ENCODE measurements at places on chromosomes 5 and 9. TPM values are rescaled to one million over a fixed set of nuclear protein-coding genes. Genes with fewer than 3 reads are reported as not detected.

DNA sequence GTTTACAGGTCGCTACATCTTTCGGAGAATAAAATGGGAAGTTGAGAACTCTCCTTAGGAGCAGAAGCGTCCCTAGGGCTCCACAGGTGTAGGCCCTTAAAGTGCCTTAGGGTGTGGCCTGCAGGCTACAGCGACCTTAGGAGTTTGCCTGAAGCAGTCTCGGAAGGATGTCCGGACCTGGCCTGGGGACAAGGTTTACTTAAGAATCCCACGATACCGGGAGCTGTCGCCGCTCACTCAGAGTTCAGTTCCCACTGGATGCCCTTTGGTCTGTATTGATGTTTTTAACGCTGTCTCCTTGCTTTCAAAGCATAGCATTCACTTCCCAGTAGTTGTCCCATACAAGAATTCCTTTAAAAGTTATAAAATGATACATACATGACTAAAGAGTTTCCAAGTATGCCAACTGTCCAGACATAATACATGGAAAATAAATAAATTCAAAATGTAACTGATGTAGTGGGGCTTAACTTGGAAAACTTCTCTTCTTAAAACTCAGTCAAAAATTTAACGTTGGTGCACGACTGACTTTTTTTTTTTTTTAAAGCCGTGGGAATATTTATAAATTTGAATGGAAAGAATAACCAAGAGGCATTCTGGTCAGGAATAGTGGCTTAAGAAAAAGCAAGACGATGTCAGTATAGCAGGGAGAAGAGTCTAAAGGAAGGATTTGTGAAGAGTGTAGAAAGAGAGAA lies 848 bp downstream of the RAD50 start:
- DNase-seq: peak; percentile 35

DNA sequence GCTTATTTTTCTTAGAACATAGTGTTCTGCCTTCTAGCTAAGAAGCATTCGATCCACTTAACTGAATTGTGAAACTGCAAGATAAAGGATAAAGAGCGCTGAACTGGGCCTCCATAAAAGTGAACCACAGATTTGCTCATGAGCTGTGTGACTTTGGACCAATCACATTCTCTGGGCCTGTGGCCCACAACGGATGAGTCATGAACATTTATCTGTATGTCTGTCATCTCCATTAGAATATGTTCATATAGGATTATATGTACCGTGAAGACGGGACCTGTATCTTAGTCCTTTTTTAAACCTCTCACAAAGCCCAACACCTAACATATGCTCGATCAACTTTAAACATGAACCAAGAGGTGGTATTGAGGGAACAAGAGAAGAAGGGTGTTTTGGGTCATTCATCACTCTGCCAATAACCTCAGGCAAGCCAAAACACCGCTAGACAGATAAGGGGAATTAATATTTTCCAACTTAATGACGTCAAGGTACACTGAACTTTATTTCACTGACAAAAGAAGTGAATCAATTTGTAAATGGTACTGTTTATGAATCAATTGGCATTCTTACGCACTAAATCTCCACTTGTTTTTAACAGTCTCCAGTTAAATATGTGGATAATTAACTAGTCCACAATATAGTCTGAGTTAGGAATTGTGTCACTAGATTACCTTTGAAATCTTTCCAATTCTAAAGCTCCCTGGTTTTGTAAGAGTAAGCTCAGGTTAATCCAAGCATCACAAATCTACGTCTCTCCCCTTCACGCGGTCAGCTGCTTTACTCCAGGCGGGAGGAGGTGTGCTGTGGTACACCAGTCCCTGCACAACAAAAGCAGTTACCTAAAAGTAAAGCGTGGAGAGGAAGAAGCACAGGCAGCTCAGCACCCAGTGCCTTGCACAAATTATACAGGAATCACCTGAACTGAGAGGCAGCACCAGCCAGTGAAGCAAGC lies 1.6 kb downstream of the TMEM245 start:
- DNase-seq: peak; percentile 41

GRCh38 chr5:171794470-171794960 lies 8.9 kb downstream of the SMIM23 start:
- DNase-seq: no peak

DNA sequence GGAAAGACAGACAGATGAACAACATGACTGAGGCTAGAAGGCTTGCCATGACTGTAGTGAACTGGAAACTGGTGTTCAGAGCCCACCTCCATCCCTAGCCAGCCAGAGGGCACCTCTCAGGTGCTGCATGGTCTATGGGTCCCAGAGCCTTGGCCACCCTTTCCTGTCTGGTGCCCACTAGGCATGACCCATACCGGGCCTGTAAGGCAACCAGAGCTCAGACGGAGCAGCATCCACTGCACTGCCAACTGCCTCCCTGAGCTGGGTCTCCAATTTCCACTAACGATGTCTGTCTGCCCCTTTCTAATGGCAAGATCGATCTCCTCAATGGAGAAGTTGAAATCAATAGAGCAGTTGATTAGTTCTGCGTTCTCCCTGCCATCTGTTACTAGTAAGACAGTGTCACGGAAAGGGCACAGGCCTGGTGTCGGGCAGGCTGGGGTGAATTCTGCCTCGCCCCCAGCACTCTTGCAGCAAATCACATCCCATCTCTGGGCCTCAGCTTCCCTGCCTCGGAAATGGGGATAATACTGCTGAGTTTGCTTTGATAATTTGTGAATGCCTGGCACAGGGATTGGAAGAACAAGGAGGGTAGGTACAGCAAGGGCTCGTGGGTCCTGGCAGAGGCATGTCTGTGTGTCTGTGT lies 172.3 kb upstream of the MVB12B start:
- no peak for DNase-seq

The OTP gene
- total RNA-seq: not detected

The RNF183 gene
- total RNA-seq: not detected
